ENCODE measurements at places on chromosomes 4 and X.

- DNase-seq = no peak
These were observed 34.2 kb downstream of the ARHGEF9 start for GRCh38 chrX:63750811-63751210.

DNA sequence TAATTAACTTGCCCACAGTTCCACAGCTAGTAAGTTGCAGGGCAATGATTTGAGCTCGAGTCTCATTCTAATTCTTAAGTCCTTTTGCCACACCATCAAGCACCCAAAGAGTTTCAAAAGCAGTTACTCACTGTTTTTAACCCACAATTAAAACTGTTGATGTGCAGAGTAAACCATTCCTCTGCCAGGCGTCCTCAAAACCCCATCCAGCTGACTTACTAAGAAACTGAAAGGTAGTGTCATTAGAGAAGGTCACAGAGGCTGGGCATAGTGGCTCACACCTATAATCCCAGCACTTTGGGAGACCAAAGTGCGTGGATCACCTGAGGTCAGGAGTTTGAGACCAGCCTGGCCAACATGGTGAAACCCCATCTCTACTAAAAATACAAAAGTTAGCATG is 121.7 kb downstream of the CHIC2 start:
- DNase-seq = no peak

DNA sequence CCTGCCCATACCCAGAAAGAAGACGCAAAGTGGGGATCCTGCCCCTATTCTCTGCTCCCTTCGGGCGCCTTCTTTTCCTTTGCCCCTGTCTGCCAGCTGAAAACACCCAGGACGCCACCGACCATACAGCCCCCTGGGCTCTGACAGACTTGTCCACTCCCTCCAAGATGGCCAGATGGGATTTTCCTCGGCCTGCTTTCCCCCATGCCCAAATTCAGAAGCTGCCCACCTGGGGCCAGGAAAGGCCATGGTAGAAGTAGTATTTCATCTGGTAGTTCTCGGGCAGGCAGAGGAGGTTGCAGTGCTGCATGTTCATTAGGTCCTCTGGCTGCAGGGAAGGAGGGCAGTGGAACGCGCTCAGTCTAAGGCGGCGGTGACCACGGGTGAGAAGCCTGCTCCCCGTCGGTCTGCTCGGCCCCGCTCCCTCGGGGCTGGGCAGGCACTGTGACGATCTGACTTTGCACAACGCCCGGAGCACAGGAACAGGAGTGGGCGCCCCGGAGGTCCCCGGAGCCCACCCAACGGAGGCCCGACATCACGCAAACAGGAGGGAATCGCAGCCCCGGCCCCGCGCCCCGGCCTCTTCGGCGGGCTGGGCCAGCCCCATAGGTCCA is 582 bp downstream of the NAA10 start:
- DNase-seq = no peak

DNA sequence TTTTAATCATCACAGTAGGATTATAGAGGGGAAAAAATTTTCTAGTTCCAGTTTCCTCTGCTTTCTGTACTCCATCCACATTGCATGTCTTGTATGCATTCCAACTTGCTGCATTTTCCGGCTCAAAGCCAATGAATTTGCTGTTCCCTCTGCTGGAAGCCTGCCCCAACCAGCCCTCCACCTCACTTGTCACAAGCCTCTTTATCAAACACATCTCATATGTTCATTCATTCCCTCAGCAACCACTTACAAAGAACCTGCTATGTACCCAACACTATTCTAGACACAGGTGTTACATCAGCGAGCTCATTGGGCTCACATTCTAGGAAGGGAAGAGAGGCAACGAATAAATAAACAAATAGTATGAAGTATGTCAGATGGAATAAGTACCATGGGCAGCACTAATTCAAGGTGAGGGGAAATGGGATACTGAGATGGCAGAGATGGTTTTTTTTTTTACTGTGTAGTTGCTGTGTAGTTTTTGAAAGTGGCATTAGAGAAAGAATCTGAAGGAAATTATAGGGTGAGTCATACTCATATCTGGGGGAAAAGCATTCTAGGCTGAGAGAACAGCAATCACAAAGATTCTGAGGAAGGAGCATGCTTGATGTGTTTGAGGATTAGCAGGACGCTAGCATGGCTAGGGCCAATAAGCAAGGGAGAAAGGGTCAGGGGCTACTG is 332.5 kb downstream of the PDGFC start:
- DNase-seq = peak; percentile 8

All from ELR (cell line).